ENCODE measurements at places on chromosomes 1 and 21.

GRCh38 chr1:11550664-11551283 lies 71.8 kb downstream of the DISP3 start:
- DNase-seq: peak; percentile 21

GRCh38 chr1:230906226-230906625 lies 37.9 kb upstream of the C1orf198 start:
- DNase-seq: no peak

GRCh38 chr1:26349188-26349876 lies 4.6 kb downstream of the CRYBG2 start:
- DNase-seq: no peak

DNA sequence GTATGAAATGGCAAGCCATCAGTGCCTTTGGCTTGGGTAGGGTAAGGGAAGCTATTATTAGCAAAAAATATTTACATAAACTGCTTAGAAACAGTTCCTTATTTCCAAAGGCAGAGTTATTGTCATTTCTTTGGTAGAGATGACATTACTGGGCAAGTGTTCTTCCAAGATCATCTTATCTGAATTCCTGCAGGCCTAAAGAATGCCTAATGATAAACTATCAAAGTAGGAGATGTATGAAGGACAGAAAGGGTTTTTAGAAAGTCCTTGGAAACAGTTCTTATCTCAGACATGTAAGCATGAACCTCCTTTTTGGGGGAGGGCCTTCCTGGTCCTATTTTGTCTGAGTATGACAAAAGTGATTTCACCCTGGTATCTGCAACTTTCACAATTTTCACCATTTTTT lies 5.1 kb upstream of the FRRS1 start:
- DNase-seq: no peak

GRCh38 chr1:88741413-88741812 lies 57.3 kb downstream of the PKN2 start:
- DNase-seq: no peak

DNA sequence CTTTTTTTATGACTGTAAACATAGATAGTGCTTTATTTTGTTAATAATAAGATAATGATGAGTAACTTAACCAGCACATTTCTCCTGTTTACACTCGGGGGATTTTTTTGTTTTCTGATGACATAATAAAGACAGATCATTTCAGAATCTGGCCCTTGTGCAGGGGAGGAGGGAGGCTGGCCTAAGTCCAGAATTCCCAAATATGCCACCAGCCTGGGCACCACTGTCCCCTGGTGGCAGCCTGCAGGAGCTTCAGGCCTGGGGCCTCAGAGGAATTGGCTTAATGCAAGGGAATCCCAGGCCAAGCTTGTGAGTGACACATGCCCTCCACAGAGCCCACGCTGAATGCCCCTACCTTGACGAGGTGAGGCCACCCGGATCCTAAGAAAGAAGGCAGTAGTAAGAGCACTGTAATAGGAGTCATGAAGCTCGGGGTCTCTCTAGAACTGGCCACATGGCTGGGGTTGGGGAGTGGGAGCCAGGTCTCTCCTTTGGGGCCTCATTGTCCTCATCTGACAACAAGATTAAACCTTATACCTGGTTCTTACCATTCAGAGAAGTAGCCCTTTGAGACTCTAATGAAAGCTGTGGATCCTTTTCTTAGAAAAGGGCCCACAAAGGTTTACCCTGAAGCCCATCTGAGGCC lies 24.1 kb downstream of the ETNK2 start:
- peak; percentile 29 for DNase-seq

DNA sequence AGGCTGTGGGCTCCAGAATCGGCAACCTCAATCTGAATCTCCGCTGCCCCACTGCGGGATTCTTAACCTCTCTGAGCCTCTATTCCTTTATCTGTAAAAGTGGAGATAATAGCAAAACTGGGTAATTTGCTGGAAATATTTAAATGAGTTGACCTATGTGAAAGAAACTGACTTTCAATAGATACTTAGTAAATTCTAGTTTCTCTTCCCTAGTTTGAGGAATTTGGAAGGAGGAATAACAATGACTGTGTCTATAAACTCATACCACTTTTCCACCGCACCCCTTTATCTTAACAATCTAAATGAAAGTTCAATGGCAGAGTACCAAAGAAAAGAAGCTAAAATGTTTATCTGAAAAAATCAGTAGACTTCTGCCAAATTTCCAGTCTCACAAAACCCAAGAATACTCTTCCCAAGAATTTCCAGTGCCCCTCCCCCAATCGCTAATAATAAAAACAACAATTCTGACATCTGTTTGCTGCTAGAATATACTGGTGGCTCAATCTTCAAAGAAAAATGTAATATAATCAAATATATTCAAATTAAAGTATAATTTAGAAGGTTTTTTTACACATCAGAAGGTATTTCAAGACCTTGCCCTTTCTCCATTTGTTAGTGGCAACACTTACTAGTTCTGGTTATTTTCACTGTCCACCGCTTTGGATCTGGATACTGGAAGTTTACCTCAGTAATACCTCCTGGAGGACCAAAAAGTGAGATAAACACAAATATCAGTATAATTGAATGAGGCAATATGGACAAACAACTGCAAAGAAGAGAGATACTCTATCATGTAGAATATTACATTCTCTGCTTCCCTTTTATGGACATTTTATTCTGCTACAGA lies 171.2 kb downstream of the LTN1 start:
- no peak for DNase-seq

DNA sequence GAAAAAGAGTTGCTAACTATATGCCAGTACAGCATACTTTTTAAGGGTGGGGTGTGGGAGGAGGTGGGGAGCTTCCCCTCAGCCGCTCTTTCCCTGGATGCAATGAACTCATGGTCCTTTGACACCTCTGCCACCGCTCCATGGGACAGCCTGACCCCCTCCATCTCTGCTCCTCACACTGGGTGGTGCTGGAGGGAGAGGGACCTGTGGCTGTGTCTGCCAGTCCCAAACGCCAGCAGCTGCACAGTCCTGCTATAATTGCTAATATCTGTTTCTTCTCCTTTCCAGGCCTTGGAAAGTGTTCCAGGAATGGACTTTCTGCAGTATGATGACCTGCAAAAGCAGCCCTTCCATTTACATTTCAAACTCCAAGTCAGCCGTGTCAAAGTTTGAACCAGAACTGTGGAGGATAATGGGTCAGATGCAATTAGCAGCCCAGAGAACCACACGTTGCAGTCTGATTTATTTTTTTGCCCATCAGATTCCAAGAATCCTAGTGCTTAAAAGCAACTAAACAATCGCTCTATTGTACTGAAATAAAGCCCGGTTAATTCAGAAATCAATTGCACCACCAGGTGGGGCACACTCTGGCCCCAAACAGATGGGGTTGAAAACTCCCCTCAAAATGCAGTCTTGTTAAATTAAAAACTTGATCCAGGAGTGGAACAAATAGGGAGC lies 160.7 kb upstream of the LMO4 start:
- no peak for DNase-seq

GRCh38 chr1:82564333-82564732 lies 763.6 kb downstream of the ADGRL2 start:
- no peak for DNase-seq

- no peak for DNase-seq
Observed at GRCh38 chr1:78843111-78843510, 163.4 kb downstream of the ADGRL4 start.

- no peak for DNase-seq
Observed at GRCh38 chr1:12477936-12478611, 139.9 kb downstream of the DHRS3 start.

GRCh38 chr1:55329091-55329490 lies 113.9 kb upstream of the USP24 start:
- DNase-seq: no peak

DNA sequence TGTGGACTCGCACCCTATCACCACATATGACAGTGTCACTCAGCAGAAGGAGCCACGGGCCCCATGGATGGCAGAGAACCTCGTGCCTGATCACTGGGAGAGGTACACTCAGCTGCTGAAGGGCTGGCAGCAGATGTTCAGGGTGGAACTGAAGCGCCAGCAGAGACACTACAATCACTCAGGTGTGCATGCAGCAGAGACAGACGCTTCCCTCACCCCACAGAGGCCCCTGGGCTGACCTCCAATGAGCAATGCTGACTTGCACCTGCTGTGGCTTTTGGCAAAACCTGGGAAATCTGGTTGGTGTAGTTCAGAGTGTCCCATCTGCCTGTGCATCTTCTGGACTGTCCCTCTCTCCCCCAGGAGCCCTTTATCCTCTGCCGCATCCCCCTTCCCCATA lies 51.9 kb downstream of the KIAA1614 start:
- no peak for DNase-seq

DNA sequence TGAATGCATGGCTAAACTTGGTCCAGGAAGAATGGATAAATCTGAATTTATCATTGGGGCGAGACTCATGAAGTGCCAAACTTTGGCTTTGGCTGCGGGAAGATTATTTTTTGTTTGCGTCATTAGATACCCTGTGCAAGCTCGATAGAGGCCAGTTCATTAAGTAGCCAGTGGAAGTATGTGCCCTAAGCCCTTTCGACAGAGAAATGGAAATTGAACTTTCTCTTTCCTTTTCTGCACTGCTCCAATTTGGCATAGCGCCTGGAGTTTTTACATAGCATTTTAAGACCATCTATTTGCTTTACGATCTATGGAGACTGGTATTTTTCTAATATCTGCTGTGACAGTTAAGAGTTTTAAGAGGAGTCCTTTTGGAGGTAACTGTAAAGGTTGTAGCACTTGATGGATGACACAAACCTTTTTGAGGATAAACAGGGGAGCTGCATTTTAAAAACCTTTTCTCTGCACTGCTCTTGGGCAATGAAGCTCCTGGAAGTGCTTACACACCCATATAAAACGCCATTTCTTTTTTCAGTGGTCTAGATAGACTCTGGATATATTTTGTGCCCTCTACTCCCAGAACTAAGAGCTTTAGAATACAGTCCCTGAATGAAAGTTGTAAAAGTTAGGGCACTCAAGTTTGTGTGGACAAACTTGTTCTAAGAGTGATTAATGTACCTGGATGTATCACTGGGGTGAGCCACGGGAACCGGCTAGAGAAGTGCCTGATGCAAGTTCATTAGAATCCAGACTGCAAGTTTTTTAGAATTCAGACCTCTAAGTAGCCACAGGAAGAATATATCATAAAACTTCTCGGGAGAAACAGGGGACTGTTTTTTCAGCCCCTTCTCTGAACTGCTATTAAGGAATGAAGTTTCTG lies 41.3 kb upstream of the CFHR3 start:
- no peak for DNase-seq

GRCh38 chr1:63773815-63774616 lies at the start of gene ROR1:
Gene ROR1 (plus strand): TSS chr1:63774017.
- peak; percentile 10 for DNase-seq

DNA sequence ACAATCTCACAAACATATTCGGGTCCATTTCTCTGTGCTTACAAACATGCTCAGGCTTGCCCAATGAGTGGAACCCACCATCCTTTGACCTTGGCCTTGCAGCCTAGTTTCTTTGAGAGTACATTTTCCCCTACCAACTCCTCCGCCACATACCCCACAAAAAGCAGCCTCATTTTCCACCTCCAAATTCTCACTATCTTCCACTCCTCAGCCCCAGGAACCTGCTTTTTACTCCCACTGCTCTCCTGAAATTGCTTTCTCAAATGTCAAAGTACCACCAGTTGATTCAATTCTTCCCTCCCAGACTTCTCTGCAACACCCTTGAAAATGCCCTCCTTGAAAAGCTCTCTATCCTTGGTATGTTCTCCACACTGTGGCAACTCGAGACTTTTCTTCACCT lies 103.8 kb downstream of the RUNX1 start:
- no peak for DNase-seq

GRCh38 chr1:66290761-66291530 lies 243.0 kb upstream of the SGIP1 start:
- DNase-seq: no peak

GRCh38 chr1:59143811-59144210 lies 153.1 kb upstream of the FGGY start:
- DNase-seq: no peak

DNA sequence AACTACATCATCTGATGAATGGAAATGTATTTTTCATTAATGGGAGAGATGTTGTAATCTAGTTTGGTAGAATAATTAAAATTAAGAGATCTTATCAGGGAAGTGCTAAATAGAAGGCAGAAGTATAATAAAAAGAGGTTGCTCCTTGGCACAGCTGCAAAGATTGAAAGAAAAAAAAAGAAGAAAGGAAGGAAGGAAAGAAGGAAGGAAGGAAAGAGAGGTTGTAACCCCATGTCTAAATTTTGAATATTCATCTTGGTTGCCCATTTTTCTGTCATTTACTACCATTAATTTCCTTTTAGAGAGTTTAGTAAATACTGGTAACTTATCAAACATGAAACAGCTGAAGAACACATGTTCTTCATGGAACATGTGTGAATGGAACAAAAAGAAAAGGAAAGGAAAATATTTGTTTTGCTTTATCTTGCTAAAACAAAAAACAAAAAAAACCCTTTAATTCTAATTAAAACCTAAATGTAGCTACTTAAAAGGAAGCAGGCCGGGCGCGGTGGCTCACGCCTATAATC lies 10.5 kb upstream of the MDM4 start:
- no peak for DNase-seq

- no peak for DNase-seq
Observed at GRCh38 chr1:53377438-53377841, 49.6 kb upstream of the LRP8 start.

DNA sequence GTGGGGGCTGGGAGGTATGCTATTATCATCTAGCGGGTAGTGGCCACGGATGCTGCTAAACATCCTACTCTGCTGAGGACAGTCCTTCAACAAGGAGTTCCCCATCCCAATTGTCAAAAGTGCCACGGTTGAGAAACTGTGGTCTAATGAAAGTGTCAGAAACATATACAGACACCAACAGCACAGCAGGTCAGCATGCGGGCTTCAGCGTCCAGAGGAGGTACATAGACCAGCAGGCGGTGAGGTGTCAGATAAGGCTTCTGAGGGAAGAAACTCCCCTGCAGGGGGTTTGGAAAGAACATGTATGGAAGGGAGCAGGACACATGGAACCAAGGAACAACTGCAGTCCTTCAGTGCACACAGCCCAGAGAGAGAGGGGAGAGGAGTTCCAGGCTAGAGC lies 4.8 kb upstream of the TTC4 start:
- DNase-seq: no peak

DNA sequence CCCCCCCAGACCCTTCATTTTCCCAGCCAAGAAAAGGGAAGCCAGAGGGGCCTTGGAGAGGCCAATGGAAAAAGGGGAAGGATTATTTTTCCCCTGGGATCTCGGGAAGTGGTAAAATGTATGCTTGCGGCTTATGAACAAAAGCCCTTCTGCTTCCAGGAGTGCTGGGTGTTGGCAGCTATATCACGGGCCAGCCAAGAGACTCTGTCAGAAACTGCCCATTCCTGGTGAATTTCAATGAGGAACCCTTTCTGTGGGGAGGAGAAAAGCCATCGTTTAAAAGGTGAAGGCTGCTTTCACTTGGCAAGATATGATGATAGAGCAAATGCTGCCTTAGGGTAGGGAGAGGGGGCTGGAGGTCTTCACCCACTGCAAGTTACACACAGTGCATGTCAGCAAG lies 69.7 kb upstream of the ZC3H12A start:
- no peak for DNase-seq

Data from CD4-positive, alpha-beta T cell treated with Interleukin-17A for 1 hour (primary cell).